Fibroblast of skin of left quadriceps (primary cell): ENCODE measurements at places on chromosomes 2 and 18.
A peak's percentile ranks its signal among the peaks of the same experiment; 100 is the strongest.

- peak; percentile 99 for DNase-seq
Observed at GRCh38 chr2:138948070-138948539, 167.9 kb upstream of the NXPH2 start.

DNA sequence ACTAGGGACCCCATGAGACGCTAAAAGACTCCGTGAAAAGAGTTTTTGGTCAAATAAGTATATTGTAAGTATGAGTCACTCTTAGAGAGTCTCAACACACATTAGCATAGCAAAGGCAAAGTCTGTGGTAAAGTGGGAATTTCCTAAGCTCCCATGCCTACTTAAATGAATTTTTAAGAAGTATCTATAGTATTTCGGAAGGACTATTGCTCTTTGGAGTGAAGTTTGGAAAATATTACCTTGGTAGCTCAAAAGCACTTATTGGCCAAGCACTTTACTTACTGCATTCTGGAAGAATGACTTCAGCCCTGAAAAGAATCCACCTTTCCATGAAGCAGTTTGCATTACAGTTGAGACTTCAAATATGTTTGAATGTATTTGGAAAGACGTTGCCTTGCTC lies 57.1 kb downstream of the CAVIN2 start:
- DNase-seq, result no peak

DNA sequence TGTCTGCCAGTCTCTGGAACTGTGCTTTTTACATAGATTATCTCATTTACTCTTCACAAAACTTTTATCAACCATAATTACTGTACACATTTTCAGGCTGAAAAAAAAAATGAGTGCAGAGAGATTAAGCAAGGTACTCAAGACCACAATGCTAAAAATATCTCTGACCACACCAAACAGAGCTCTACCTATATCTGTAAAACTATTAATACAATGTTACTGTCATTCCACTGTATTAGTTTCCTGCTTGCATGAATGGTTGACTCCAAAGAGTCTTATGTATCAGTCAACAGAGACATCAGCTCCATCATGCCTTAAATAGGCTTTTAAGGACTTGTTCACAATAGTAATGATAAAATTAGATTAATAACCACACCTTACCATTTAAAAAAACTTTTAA lies 134.7 kb upstream of the CCDC150 start:
- no peak for DNase-seq

GRCh38 chr18:78857314-78858150 lies 122.1 kb upstream of the SALL3 start:
- DNase-seq, result no peak

DNA sequence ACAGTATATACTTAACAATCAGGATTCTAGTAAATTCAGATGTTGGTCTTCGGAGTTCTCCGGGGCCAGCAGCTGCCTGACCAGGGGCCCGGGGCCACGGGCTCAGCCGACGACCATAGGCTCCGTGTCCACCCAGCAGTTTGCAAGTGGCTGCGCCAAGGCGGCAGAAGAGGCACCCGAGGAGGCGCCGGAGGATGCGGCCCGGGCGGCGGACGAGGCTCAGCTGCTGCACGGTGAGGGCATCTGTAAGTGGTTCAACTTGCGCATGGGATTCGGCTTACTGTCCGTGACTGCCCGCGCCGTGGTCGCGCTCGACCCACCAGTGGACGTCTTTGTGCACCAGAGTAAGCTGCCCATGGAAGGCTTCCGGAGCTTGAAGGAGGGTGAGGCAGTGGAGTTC lies 136.3 kb downstream of the NUP35 start:
- no peak for DNase-seq

DNA sequence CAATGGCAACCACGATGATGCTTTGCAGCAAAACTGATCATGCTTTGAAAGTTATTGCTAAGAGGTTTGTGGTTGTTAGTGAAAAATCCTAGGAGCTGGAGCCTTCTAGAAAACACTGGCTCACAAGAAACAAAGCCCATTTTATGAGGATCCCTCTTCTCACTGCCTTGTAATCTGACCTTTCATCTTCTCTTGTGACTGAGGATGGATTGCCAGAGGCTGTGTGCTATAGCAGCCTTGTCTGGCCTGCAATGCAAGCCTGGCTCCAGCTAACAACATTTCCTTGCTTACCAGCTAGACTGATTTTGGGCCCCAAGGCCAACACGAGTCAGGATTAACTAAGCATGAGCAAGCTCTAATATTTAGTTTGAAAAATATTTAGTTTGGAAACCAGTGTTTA lies 13.1 kb downstream of the PIEZO2 start:
- no peak for DNase-seq

GRCh38 chr2:46666754-46667153 lies 187.4 kb downstream of the TMEM247 start:
- DNase-seq, result no peak

DNA sequence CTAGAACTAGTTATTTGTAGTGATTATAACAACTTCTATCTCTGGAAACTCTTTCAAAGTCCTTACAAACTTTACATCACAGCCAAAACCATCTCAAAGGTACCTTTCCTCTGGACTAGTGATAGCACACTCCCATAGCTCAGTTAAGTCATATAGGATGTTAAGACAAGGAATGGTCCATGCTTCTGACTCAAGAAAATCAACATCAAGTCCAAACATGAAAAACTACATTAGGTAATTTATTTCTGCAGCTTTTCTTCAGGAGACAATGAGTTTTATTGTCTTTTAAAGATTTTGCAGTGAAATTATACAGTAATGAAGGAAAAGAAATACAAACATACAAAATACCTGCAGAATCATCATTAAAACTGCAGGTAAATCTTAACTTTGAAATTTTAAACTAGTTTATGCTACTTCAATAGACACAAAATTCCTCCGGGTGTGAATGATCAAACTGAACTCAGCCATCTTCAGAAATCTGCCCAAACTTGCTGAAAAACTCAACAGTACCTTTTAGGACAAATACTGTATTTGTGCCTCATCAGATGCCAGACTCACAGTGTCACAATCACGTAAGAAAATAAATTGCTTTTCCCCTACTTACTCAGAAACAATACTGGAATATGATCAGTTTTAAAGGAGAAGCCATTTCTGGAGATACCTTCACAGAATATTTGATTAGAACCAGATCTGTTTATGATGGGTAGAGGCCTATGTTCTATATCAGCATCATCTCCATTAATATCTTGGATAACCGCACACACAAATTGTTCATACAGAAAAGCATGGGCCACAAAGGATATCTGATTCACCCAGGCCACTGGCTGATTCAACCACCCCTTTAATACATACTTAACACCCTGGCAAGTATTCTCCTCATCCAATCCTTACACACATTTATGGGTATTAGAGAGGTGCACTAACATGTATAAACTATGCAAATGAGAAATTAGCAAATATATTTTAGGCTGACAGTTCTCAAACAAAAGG lies 2.6 kb downstream of the TMEM131 start:
- no peak for DNase-seq

DNA sequence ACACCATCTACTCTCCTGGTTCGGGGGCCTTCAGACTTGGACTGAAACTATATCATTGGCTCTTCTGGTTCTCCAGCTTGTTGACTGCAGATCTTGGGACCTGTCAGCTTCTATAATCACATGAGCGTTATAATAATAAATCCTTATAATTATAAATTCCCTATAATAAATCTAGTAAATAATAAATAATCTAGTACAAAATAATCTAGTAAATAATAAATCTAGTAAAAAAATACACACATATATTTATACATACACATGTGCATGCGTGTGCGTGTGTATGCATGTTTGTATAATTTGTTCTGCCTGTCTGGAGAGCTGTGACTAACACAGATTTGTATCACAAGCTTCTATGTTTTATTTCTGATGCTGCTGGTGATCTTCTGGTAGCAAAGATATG lies 40.8 kb downstream of the KATNAL2 start:
- no peak for DNase-seq

DNA sequence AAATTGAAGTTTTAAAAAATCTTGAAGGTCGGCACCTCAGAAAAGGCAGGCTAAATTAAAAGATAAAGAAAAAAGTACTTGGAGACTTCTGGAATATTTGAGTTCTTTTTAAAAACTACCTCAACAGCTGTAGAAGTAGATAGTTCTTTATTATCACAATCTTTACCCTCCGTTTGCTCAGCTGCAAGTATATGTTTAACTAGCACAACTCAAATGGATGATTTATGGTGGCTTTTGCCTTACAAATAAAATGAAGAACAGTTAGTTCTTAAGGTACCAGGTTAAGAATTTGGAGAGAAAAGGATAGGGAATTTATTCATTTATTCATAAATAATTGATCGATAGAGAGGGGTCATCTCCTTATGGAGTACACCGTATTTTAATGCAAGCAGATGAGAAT lies 237.6 kb upstream of the FOSL2 start:
- no peak for DNase-seq

DNA sequence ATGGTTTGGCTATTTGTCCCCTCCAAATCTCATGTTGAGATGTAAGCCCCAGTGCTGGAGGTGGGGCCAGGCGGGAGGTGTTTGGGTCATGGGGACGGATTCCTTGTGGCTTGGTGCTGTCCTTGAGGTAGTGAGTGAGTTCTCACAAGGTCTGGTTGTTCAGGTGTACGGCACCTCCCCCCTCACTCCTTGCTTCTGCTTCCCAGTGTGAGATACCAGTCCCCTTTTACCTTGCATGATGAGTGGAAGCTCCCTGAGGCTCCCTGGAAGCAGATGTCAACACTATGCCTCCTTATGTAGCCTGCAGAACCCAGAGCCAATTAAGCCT lies 232.6 kb downstream of the LDLRAD4 start:
- no peak for DNase-seq

GRCh38 chr18:45951016-45951714 lies 16.0 kb downstream of the EPG5 start:
- peak; percentile 69 for DNase-seq

DNA sequence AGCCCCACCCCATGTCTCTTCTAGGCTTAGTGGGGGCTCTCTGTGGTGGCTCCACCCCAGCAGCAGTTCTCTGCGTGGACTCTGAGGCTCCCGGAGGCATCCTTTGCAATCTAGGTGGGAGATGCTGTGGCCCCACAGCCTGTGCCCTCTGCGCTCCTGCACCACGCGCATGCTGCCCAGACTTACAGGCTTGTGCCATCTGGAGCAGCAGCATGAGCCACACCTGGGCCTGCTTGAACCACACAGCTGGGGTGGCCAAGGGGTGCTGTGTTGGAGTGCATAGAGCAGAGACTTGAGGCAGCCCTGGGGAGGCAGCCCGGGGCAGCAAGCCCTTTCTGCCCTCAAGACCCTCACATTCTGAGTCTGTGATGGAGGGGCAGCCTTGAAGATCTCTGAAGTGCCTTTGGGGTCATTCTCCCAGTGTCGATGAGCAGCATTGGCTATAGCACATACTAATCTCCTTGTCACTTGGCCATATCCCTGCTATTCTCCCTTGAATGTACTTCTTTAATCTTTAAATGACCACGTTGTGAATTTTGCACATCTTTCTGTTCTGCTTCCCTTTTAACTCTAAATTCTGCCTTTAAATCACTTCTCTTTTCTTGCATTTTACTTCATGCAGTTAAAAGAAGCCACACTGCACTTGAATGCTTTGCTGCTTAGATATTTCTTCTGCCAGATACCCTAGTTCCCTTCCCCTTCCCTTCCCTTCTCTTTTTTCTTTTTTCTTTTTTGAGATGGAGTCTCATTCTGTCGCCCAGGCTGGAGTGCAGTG lies 62.4 kb downstream of the NCAPH start:
- no peak for DNase-seq

DNA sequence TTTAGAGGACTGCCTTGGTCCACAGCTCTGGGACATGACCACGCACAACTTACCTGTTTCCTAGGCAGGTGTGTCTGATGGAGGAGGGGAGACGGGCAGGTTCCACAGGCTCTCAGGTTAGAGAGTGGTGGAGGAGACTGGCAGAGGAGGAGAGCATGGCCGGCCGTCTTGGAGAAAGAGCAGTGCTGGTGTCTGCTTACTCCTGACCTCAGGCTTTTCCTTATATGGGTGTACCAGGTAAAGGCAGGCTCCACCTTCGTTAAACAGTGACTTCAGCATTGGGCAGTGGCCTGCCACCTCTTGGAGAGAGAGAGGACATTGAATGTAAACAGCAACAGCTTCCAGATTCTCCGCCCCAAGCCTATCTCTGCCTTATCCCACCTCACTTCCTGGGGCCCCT lies at the start of gene CAPN13:
Gene CAPN13 (minus strand): TSS at position 198 of the 400 bp plus-strand sequence. CDS start 20,121 bp downstream, outside the sequence.
- no peak for DNase-seq

- DNase-seq, result no peak
Observed at GRCh38 chr2:96506016-96506906, 1.1 kb upstream of the NEURL3 start.

GRCh38 chr2:127884436-127884835 lies 1.3 kb downstream of the AMMECR1L start:
- DNase-seq, result peak; percentile 20

- DNase-seq, result no peak
Observed at GRCh38 chr2:70842401-70842800, 6.8 kb upstream of the CD207 start.

DNA sequence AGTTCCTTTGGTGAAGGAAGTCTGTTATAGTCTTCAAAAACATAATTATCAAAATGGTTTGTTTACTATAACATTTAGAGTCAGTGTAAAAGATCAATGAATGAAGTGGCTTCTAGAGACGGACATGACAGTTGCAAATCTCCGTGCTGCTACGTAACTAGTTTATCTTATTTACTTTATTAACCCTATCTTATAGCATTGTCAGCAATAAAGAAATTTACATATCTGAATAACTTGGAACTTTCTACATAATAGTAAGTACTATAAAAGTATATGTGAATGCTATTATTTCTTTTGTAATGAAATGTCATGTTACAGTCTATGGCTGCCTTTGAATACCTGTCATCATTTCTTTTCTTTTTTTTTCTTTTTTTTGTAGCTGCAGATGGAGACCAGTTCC lies 246.8 kb downstream of the PTH2R start:
- no peak for DNase-seq

GRCh38 chr2:17643031-17643615 lies 102.6 kb downstream of the VSNL1 start:
- peak; percentile 82 for DNase-seq

DNA sequence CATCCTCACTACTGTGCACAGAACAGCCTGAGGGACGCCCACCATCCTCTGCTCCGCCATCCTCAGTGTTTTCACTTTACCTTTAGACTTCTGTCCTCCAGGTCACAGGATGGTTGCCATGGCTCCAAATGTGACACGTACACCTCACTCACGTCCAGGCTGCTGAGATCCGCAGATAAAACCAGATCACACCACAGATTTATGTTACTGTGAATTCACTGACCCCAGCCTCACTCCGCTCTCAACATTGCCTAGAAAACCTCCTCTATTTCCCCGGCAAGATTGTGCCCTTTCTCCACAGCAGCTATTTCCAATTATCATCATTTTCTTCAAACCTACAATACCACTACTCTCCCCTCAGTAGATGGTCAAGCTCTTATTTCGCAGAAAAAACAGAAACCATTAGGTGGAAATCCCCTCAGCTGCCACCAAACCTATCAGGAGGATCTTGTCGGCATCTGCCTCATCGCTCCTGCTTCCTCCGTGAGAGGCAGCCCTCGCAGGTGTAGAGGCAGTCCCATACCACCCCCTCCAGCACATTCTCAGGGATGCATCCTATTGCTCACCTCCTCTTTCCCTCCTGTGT lies 49.8 kb upstream of the SLC1A4 start:
- no peak for DNase-seq
